ENCODE measurements at places on chromosomes 2 and 18. TPM values are rescaled to one million over a fixed set of nuclear protein-coding genes. Genes with fewer than 3 reads are reported as not detected.

- H3K27me3 ChIP-seq = no peaks in the 10 kb centered on the region
- H3K4me3 ChIP-seq = no peak overlapping the region
- H3K27ac ChIP-seq = no peak overlapping the region
- peak; percentile 83 for DNase-seq
- no peaks in the 10 kb centered on the region for H3K36me3 ChIP-seq
Measured at GRCh38 chr2:128282976-128283810, 35.5 kb downstream of the HS6ST1 start.

GRCh38 chr2:9240745-9241144, 34.1 kb downstream of the ASAP2 start:
- peaks cover 10% of the 10 kb centered on the region for H3K36me3 ChIP-seq
- H3K4me1 ChIP-seq = peaks cover 56% of the 10 kb centered on the region
- no peak for DNase-seq
- H3K27ac ChIP-seq = peak overlapping the region; percentile 82

GRCh38 chr2:28451793-28452533, 43.9 kb upstream of the PLB1 start:
- peaks cover 3% of the 10 kb centered on the region for H3K4me1 ChIP-seq
- no peak overlapping the region for H3K27ac ChIP-seq
- no peak overlapping the region for H3K4me3 ChIP-seq
- no peaks in the 10 kb centered on the region for H3K27me3 ChIP-seq
- DNase-seq = no peak
- H3K36me3 ChIP-seq = no peaks in the 10 kb centered on the region

GRCh38 chr2:3129867-3130266, 247.8 kb downstream of the EIPR1 start:
- peak overlapping the region; percentile 100 for H3K27ac ChIP-seq
- no peaks in the 10 kb centered on the region for H3K36me3 ChIP-seq
- peaks cover 74% of the 10 kb centered on the region for H3K4me1 ChIP-seq
- no peak for DNase-seq
- no peak overlapping the region for H3K4me3 ChIP-seq

GRCh38 chr2:133956434-133956935, 297.4 kb upstream of the MGAT5 start:
- no peaks in the 10 kb centered on the region for H3K4me1 ChIP-seq
- no peak for DNase-seq
- H3K27me3 ChIP-seq = no peaks in the 10 kb centered on the region
- H3K27ac ChIP-seq = no peak overlapping the region

- peaks cover 20% of the 10 kb centered on the region for H3K4me1 ChIP-seq
- H3K36me3 ChIP-seq = peaks cover 8% of the 10 kb centered on the region
- H3K27ac ChIP-seq = no peak overlapping the region
- no peak for DNase-seq
- H3K27me3 ChIP-seq = no peaks in the 10 kb centered on the region
Measured at GRCh38 chr2:6963727-6964126, 46.5 kb downstream of the RNF144A start.

Gene BBS5
- polyA plus RNA-seq = 3.8 TPM

DNA sequence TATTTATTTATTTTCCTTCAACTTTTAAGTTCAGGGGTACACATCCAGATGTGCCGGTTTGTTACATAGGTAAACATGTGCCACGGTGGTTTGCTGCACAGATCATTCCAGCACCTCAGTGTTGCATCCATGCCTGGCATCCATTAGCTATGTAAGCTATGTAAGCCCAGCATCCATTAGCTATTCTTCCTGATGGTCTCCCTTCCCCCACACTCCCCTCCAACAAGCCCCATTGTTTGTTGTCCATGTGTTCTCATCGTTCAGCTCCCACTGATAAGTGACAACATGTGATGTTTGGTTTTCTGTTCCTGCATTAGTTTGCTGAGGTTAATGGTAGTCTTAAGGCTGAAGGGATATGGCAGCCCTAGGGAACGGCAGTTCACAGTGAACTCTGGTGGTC, 203.4 kb downstream of the CTNNA2 start:
- no peak for DNase-seq
- H3K27me3 ChIP-seq = no peaks in the 10 kb centered on the region
- no peak overlapping the region for H3K27ac ChIP-seq
- H3K4me1 ChIP-seq = no peaks in the 10 kb centered on the region
- no peaks in the 10 kb centered on the region for H3K36me3 ChIP-seq
- no peak overlapping the region for H3K4me3 ChIP-seq

GRCh38 chr2:159817283-159817682, 19.3 kb upstream of the CD302 start:
- H3K4me3 ChIP-seq = no peak overlapping the region
- no peaks in the 10 kb centered on the region for H3K27me3 ChIP-seq
- no peaks in the 10 kb centered on the region for H3K36me3 ChIP-seq
- no peaks in the 10 kb centered on the region for H3K4me1 ChIP-seq

Gene VWC2L
- polyA plus RNA-seq = not detected

DNA sequence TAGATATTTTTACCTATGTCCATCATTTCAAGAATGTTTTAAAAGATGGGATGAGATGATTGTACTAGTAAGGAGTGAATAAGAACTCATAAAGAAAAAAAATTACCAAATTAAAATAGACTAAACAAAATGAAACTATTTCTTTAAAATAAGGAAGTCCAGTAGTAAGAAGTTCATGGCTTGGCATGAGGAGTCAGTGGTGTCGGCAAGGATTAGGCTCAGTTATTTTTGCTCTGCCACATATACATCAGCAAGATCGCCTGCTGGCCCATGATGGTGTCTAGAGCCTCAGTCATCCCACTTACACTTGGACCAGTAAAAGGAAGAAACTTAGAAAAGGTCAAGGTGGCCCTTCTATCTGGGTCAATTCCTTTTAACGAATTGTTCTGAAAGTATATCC, 300.9 kb upstream of the SLC8A1 start:
- H3K4me1 ChIP-seq = no peaks in the 10 kb centered on the region
- H3K27me3 ChIP-seq = no peaks in the 10 kb centered on the region
- H3K4me3 ChIP-seq = no peak overlapping the region

Gene DSC3
- not detected for polyA plus RNA-seq

DNA sequence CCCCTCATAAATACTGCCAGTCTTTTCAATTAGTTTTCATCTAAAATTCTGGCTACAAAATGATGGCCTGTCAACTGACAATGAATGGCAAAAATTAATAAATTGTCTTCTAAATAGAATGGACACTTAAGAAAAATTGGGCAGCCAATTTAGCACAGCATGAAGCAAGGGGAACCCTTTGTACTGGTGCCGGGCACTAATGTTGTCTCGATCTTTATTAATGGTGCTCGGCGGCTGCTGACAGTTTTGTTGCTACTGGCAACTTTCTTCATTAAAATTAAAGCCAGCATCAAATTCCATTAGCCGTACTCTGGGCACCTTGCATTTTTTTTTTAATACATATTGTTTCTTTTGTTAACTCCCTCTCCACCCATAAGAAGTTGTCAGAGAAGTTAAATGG, 309.3 kb downstream of the GBX2 start:
- no peak overlapping the region for H3K27ac ChIP-seq
- H3K4me3 ChIP-seq = no peak overlapping the region
- DNase-seq = no peak
- no peaks in the 10 kb centered on the region for H3K27me3 ChIP-seq
- peaks cover 13% of the 10 kb centered on the region for H3K4me1 ChIP-seq
- no peaks in the 10 kb centered on the region for H3K36me3 ChIP-seq

- DNase-seq = no peak
- no peak overlapping the region for H3K4me3 ChIP-seq
- H3K36me3 ChIP-seq = no peaks in the 10 kb centered on the region
- peaks cover 96% of the 10 kb centered on the region for H3K27me3 ChIP-seq
Measured at GRCh38 chr18:79453816-79454735, 58.3 kb downstream of the NFATC1 start.

DNA sequence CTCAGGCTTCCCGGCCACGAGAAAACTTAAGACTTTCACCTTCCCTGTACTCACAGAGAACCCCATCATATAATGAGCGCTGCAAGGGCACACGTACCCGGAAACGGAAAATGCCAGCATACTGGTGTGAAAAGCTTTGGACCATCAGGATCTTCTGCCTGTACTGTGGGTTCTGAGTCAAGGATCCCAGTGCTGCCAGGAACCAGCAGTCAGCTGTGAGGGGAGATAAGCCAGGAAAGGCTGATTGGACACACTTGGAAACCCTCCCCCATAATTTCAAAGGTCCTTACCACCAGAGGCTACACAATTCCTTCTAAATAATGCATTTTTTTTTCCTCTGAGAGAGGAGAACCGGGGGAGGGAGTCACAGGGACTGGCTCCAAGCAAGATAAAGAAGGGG, 31.4 kb downstream of the CAPN13 start:
- H3K27me3 ChIP-seq = no peaks in the 10 kb centered on the region
- H3K4me3 ChIP-seq = no peak overlapping the region
- peaks cover 32% of the 10 kb centered on the region for H3K4me1 ChIP-seq
- no peaks in the 10 kb centered on the region for H3K36me3 ChIP-seq
- H3K27ac ChIP-seq = no peak overlapping the region

- H3K4me3 ChIP-seq = no peak overlapping the region
- H3K4me1 ChIP-seq = no peaks in the 10 kb centered on the region
- no peaks in the 10 kb centered on the region for H3K36me3 ChIP-seq
- H3K27me3 ChIP-seq = no peaks in the 10 kb centered on the region
Measured at GRCh38 chr2:129803032-129803431, 176.4 kb upstream of the RAB6C start.

DNA sequence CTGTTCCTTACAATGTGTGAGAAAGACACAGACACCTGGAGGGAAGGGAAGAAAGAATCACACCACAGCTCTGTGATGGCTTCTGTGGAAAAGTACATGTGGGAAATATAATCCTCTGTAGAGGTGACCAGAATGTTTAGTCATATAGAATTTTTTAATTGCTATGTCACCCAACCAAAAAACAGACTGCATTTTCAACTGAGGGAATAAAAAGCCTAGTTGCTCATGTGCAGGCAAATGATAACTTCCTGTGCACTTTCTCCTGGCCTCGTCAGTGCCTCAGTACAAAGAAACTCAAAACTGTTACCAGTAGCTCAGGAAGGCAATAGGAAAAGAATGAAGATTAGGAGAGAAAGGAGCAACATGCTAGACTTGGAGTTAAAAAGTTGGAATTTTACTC, 326.8 kb downstream of the OSR1 start:
- no peaks in the 10 kb centered on the region for H3K27me3 ChIP-seq
- no peak for DNase-seq
- H3K27ac ChIP-seq = no peak overlapping the region
- H3K36me3 ChIP-seq = no peaks in the 10 kb centered on the region
- H3K4me3 ChIP-seq = no peak overlapping the region
- no peaks in the 10 kb centered on the region for H3K4me1 ChIP-seq

Gene FEV
- polyA plus RNA-seq = 1.2 TPM

Gene BCL2
- 1.2 TPM for polyA plus RNA-seq

- no peaks in the 10 kb centered on the region for H3K4me1 ChIP-seq
- no peak overlapping the region for H3K4me3 ChIP-seq
- no peaks in the 10 kb centered on the region for H3K27me3 ChIP-seq
Measured at GRCh38 chr18:49023938-49024803, 73.4 kb upstream of the SMAD7 start.

Gene CAB39
- 18.7 TPM for polyA plus RNA-seq

DNA sequence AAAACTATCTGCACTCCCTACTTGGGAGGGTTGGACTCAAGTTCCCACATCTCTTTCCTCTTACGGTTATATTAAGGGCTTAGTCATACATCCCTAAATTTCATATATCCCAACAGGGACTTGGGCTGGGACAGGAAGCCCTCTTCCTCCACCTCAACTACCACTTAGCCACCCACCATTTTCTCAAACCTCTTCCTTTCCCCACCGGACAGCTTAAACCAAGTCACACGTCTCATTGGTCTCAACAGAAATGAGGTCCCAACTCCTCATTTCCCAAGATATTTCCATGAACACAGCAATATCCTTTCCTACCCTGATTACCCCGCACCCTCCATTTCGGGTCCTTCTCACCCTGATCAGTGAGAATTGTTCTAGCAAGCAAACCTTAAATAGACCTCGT, 736 bp downstream of the ZSCAN30 start:
- H3K4me3 ChIP-seq = peak overlapping the region; percentile 91
- peaks cover 16% of the 10 kb centered on the region for H3K36me3 ChIP-seq
- peak overlapping the region; percentile 61 for H3K27ac ChIP-seq
- peak; percentile 24 for DNase-seq
- H3K27me3 ChIP-seq = no peaks in the 10 kb centered on the region
- peaks cover 6% of the 10 kb centered on the region for H3K4me1 ChIP-seq

Gene SLC5A7
- polyA plus RNA-seq = 0.12 TPM

DNA sequence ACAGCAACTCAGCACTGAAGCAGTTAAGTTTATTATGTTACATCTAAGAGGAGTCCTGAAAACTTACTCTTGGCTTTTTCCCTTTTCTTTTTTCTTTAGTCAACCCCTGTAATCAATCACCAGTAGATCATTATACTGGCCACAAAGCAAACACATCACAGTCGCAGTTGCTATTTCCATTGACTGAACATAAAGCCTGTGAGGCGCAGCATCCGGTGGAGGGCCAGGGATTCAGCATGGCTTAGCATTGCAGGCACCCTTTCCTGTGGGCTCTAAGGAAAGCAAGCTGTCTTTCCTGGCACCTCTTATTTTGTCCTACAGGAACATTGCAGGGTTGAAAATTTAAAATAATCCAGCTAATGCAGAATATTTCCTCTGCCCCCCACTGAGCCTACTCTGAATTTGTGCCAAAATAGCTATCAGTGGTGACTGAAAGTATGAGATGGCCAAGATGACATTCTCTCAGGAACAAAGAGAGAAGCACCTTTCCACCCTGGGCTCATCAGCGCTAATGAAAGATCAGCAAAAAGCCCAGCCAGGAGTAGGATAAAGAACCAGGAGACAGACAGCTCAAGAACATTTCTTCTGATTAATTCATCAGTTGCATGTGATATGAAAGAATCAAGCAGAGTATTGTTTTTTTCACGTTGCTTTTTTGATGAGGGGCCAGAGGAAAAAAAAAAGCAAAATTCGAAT, 85.3 kb upstream of the SULT1C3 start:
- no peaks in the 10 kb centered on the region for H3K4me1 ChIP-seq
- no peaks in the 10 kb centered on the region for H3K36me3 ChIP-seq
- H3K27me3 ChIP-seq = no peaks in the 10 kb centered on the region
- H3K4me3 ChIP-seq = no peak overlapping the region

- H3K27me3 ChIP-seq = no peaks in the 10 kb centered on the region
- H3K4me1 ChIP-seq = no peaks in the 10 kb centered on the region
- DNase-seq = no peak
Measured at GRCh38 chr2:237546876-237547395, 19.4 kb upstream of the PRLH start.

- H3K4me3 ChIP-seq = no peak overlapping the region
- H3K36me3 ChIP-seq = no peaks in the 10 kb centered on the region
Measured at GRCh38 chr2:198660501-198660900, 797.2 kb downstream of the SATB2 start.

GRCh38 chr18:47397671-47398319, 146.3 kb upstream of the SKOR2 start:
- DNase-seq = peak; percentile 25
- no peaks in the 10 kb centered on the region for H3K27me3 ChIP-seq
- no peak overlapping the region for H3K4me3 ChIP-seq
- H3K27ac ChIP-seq = no peak overlapping the region

All from SK-N-SH (cell line).